ENCODE measurements at places on chromosomes 6 and 20.

- no peak for DNase-seq
These were observed 11.5 kb downstream of the PSMG4 start for GRCh38 chr6:3270258-3270657.

- DNase-seq = no peak
These were observed 259.0 kb downstream of the FOXC1 start for GRCh38 chr6:1868561-1869261.

- DNase-seq = no peak
These were observed 17.0 kb upstream of the MEP1A start for GRCh38 chr6:46776070-46776712.

- DNase-seq = no peak
These were observed 52.4 kb upstream of the TINAG start for GRCh38 chr6:54255886-54256285.

DNA sequence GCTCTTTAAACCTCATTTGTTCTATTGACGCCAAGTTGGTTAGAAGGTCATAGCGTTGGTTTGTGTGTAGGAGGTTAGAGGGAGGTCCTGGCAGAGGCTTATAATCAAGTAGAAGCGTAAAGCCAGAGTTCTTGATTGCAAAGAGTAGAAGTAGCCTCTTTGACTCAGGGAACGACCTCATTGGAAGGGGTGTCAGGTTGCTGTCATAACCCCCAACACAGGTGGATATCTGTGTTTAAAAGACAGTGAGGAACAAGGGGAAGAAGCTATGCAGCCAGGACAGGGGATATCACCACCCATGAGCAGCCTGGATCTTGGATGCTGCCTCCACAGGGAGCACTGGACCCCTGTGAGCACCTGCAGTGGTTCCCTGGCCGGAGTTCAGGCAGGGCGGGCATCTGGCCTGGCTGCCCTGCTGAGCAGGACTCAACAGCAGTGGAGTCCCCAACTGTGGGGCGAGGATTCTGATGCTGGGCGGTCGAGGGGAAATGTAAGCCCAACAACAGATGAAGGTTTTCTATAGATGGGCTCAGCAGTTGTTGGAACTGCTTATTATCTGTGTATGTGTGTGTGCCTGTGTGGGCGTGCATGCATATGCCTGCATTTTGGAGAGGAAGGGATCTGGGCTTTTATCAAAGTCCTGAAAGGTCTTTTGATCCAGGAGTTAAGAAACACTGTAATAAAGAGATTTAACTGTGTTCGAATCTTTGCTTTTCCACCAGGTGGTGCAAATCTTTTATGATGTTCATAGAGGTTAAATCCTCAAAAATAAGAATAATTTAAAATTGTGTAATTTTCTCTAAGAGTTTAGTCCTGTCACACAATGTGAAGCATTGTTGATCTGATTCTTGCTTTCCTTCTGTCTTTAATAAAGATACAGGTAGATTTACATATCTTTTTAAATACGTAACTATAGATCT lies 27.7 kb downstream of the HIVEP1 start:
- no peak for DNase-seq

DNA sequence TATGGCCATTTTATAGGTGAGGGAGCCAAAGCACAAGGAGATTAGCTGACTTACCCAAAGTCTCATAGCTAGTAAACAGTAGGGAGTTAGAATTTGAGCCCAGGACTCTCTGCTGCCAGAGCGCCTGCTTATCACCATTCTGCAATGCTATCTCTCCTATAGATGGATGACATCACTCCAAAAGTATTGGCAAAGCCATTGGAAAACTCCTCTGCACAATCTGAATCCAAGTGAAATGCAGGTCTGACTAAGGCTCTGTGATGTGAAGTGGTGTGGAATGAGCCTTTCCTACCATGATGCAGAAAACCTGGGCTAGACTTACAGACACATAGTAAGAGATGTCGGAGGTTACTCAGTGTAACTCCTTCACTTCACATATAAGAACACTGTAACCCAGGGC lies 106.3 kb downstream of the GRM1 start:
- no peak for DNase-seq

All from NCI-H510A treated with DMSO at 0.1 percent for 48 hours (cell line).